ENCODE measurements at places on chromosomes 11 and 22.

- DNase-seq, result no peak
Measured at GRCh38 chr11:115764176-115764575, 260.0 kb upstream of the CADM1 start.

DNA sequence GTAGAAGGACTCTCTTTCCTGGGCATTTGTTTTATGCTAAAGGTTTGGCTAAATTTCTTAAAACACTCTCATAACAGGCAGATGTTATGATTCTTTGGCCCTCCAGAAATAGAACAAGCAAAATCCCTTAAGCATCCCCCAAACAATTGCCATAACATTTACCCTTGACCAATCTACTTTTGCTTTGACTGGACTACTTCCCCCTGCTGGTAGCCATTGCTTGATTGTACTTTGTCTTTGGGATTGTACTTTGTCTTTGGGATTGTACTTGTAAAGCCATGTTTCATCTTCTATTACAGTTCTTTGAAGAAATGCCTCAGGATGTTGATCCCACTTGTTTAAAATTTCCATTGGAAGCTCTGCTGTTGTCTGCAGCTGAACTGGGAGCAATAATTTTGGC, 53.3 kb upstream of the GLYAT start:
- no peak for DNase-seq

GRCh38 chr22:35174401-35175038, 82.8 kb upstream of the HMGXB4 start:
- DNase-seq, result no peak

DNA sequence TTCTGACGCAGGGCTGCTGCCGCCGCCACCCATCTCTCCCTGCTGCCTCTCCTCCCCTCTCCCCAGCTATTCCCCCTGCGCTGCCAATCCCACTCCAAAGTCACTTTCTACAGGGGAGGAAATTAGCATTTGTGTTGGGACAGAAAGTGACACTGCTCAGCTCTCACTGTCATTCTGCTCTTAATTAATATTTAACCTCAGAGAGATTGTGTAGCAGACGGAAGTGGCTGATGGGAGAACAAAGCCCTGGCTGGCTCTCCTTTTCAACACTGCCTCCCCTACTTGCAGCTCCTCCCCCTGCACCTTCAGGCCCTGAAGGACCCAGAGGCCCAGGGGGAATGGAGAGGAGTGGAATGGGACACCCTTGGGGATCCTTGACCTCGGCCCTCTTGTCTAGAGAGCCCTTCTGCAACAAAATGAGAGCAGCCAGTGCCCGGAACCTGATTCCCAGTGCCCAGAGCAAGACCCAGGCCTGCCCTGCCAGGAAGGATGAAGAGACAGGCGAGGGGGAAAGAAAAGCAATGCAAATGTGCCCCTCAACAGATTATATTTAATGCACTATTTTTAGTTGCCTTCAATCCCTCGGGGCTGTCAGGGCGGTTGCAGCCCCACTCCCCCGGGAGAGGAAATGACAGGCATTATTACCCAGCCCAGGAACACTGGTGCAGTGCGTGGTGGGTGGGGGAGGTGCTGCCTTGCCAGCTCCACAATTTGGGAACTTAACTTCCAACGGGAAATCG, 14.6 kb upstream of the NRGN start:
- no peak for DNase-seq

GRCh38 chr11:15688351-15688792, 573.6 kb downstream of the INSC start:
- no peak for DNase-seq

GRCh38 chr11:58028687-58029411, 1.9 kb upstream of the OR6Q1 start:
- DNase-seq, result no peak

GRCh38 chr11:11668274-11668673, 46.5 kb upstream of the GALNT18 start:
- no peak for DNase-seq

DNA sequence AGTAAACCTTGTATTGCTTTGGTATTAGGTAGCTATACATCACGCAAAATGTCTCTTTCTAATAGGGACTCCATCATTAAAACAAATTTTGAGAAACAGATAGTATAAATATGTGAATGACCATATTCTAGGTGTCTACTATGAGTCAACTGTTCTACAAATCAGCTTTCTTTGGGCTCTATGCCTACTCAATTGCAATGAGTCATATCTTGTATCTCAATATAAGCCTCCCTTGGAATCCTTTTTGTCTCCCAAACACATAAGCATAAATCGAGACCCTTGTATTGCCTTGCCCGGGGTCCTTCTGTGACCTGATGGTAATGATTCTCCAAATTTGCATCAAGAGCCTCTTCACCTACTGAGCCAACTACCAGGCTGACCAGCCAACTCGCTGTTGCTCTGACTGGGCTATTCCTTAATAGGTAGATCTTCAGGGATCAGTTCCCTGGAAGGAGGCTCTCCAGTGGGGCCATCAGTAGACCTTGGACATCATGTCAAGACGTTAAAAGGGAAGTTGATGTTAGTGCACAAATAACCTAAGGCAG, 22.2 kb downstream of the BLID start:
- no peak for DNase-seq

- no peak for DNase-seq
Measured at GRCh38 chr11:46611526-46612304, 5.3 kb downstream of the HARBI1 start.

DNA sequence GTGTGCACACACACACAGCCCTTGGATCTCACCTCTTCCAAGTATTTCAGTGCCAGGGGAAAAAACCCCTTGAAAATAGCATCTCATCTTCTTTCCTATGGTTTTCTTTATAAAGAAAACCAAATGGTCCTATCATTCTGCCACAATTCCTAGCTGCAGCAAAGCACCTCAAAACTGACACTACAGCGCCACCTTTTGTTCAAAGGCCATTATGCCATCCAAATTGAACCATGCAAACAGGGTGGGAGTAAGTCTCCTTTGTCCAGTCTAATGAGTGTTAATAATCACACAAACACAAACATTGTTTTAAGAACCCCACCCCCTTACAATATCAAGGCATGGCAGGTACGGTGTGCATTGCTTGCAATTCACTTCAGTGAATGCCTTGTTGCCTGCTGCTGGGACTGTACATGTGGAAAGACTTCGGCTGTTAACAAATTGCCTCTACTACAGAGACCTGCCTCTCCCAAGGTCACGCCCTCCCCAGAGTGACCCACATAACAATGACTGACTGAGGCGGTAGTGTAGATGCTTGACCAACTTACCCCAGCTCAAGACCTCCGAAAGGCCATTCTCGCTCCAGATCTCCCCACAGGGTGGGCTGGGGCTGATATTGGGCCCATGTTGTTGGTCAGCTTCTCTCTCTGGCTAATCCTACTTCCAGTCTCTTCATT, 31.7 kb downstream of the FAM181B start:
- no peak for DNase-seq

- no peak for DNase-seq
Measured at GRCh38 chr11:112163875-112164685, at the start of gene IL18. TSS of gene IL18 (minus strand) at chr11:112164094. CDS start at chr11:112155053, 9,041 bp downstream.

- no peak for DNase-seq
Measured at GRCh38 chr11:15280393-15280792, 165.7 kb downstream of the INSC start.

GRCh38 chr22:28316014-28316413, 363.6 kb downstream of the TTC28 start:
- DNase-seq, result no peak

- no peak for DNase-seq
Measured at GRCh38 chr11:79708319-79708932, 267.6 kb upstream of the TENM4 start.

DNA sequence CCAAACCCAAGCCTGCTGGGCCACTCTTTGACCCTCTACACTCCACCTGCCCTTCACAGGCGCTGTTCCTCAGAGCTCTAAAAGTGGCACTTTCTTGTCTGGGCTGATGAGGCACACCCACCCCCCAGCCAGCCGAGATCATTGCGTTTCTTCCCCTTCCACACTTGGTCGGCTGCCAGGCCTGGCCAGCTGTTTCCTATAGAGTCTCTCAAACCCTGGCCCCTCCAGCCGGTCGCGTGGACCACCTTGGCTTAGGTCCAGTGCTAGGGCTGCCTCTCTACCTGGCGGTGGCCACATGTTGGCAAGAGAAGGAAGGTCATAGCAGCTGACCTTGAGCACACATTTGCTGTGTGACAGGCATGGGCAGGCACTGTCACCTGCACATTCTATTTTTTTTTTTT, 60.6 kb downstream of the PPP6R2 start:
- no peak for DNase-seq

DNA sequence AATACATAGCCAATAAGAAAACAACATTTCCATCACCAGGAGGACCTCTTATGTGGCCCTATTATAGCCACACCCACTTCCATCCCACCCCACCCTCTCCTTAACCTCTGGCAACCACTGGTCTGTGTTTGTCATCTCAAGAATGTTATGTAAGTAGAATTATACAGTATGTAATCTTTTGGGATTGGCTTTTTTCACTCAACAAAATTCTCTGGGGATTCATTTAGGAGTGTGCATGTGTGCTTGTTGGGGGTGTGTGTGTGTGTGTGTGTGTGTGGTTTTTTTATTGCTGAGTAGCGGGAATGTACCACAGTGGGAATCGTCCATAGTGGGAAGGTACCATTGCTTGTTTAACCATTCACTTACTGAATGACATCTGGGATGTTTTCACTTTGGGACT, 5.2 kb downstream of the KCNJ5 start:
- no peak for DNase-seq

DNA sequence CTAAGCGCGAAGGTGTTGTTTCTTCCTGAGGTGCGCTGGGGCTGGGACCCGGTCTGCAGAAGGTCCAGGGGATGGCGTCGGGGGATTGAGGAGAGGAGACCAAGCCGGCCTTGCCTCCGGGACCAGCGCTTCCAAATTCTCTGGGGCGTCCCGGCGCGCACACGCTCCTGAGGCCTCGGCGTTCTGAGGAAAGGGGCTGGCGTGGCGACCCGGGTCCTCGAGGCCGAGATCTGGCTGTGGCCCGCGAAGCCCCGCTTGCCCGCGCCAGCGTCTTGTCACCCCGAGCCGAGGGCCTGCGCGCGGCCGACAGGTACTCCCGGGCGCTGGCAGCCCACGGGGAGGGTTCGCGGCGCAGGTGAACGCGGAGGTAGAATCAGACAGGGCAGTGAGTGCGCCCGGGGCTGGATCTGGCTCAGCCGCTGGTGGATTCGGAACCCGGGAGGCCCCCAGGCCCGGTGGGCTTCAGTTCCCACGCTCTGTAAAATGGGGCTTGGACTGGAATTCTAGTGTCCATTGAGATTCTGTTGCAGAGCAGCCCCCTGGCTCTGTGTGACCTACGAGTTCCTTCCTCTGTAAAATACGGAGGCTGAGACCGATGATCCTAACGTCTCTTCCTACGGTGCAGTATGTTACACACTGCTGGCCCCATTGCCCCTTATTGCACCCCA, 14.7 kb downstream of the SSH3 start:
- DNase-seq, result no peak

DNA sequence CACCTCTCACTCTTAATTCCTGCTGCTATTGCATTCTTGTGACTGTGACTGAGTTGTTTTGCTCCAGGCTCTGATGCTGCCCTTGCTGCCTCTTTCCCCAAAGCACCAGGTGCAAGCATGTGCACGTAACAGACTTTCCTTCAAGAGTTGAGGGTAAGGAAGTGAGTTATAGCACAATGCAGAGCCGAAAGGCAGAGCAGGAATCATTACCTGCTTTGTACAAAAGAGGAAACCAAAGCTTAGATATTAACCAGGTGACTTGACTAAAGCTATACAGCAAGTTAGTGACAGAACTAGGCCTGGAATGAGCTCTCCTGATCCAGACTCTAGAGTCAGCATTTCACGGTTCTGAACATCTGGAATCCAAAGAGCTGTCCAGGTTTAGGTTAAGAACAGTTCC, 33.6 kb downstream of the NEU3 start:
- no peak for DNase-seq

DNA sequence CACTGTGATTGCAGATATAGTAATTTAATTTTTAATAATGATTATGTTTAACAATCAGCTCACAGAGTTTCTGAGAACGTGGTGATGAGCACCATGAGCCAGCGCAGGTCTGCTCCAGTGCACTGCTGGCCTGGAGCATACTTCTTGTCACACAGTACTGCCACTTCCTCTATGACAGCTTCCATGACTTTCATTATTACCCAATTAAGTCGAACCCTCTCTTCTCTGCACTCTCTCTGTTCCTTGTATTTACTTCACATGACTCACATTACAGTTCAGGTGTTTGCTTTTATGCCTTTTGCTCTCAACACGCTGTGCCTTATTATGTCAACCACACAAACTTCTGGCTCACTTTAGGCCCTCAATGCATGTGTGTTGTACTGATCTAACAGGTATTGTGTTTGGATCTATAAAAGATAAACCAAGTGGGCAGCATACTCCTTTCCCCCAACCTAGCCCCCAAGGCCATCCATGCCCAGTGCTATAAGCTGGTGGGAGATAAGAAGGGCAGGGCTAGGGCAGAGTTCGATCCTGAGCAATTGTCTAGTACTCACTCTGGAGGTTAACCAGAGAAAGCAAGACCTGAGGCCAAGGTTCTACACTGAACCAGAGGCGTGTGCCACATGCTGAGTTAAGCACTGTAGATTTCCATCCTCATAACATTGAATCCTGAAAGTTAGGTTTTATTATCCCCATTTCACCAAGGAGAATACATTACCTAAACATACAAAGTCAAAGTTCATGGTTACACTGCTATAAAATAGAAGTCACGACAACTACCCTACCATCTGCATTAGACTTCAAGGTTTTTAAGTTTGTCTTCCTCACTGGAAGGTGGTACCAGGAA, 356.5 kb downstream of the INSC start:
- DNase-seq, result no peak

DNA sequence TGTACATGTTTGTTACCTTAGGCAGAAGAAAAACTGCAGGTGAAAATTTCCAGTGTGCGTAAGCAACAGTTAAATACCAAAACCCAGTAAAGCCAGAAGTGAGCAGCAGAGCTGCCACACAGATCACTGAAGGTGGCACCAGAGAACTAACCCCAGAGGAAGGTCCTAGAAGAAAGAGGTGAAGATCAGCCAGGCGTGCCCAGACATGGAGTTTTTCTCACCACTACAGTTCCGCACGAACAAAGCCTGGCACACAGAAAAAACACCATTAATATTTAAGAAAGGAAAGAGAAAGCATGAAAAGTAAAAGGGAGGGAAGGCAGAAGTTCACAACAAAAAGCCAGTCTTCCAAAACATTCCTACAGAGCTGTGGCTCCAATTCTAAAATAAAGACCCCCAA, 60.7 kb downstream of the STK33 start:
- no peak for DNase-seq

GRCh38 chr22:38907767-38908166, 35.8 kb upstream of the CBX6 start:
- DNase-seq, result no peak

DNA sequence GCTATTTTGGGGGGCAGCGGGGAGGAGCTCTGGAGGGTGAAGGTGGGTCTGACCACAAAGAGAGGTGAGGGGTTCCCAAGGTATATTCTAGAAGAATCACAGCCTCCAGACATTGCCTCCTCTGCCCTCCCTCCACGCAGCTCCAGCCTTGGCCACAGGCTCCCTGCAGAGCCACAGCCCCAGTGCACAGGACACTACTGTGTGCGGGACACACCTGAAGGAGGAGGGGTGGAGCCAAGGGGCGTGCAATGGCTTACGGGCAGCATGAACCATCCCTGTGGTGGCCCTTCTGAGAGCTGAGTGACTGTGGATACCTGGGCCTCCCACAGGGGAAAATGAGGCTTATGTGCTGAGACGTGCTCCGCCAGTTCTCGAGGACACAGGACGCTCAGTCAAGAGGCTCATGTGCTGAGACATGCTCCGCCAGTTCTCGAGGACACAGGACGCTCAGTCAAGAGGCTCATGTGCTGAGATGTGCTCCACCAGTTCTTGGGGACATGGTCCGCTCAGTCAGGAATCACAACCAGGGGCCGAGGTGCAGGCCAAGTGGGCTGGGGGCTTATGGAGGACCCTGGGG, 417.3 kb downstream of the SHANK2 start:
- DNase-seq, result no peak

All from activated effector memory CD4-positive, alpha-beta T cell treated with anti-CD3 and anti-CD28 coated beads, Interleukin-2, amount 50 U/mL, for 16 hours (primary cell).